ENCODE measurements at places on chromosomes 11 and 22.

DNA sequence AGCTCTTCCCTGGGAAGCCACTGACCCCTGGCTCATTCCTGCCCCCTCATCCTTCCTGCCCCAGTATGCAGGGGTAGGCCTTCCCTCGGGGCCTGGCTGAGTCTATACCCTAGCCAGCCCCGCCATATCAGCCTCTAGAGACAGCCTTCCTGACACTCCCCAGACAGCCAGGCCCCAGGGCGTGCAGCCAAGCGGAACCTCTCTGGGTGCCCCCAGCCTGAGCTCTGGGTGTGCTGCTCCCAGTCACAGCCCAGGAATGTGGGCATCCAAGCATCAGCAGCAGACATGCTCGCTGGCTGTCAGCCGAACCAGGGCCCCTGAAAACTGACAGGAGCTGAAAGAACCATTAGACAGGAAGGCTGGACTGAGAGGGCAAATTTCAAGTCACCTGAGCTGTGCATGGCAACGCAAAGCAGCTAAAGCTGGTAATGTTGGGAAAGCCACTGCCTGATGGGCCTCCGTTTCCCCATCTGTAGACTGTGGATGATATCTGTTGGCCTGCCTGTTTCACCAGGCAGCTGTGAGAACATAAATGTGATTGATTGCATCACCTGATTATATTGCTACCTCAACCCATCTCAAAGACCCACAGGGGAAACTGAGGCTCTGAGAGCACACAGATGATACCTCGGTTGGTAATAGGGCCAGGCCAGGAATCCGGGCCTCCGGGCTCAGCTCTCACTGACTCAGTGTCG is 93.2 kb downstream of the LRRC32 start:
- no peak for DNase-seq

DNA sequence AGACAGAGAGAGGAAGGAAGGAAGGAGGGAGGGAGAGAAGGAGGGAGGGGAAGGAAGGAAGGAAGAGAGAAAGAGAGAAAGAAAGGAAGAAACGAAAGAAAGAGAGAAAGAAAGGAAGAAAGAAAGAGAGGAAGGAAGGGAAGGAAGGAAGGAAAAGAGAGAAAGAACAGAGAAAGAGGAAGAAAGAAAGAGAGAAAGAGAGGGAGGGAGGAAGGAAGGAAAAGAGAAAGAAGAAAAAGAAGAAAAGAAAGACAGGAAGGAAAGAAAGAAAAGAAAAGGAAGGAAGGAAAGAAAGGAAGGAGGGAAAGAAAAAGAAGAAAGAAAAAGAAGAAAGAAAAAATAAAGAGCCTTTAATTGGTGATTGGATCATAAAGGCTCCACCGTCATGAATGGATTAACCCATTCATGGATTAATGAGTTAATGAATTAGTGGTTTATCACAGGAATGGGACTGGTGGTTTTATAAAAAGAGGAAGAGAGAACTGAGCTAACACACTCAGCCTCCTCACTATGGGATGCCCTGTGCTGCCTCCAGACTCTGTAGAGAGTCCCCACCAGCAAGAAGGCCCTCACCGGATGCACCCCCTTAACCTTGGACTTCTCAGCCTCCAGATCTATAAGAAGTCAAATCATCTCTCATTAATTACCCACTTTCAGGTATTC is 9.0 kb upstream of the PLAAT2 start:
- DNase-seq, result no peak

- no peak for DNase-seq
Observed at GRCh38 chr11:129703846-129704245, 111.8 kb upstream of the TMEM45B start.

DNA sequence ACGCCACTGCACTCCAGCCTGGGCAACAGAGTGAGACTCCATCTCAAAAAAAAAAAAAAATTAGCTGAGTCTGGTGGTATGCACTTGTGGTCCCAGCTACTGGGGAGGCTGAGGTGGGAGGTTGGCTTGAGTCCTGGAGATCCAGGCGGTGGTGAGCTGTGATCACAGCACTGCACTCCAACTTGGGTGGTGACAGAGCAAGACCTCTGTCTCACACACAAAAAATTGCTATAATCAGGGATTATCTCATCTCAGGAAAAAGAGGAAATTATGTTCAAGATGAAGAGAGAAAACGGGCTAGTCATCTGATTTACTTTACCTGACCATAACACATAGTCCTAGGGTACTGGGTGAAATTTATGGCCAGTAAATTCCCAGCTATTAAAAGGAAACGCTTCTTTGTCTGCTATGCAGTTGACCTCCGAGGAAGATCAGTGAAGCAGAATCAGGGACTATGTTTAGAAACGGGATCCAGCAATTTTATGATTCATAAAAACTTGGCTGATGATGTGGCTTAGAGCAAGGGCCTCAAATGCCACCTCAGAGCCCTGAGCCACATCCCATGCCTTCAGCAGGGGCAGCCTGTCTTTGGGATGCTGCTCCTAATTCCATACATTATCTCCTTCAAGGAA is 386.2 kb downstream of the NTM start:
- DNase-seq, result no peak

DNA sequence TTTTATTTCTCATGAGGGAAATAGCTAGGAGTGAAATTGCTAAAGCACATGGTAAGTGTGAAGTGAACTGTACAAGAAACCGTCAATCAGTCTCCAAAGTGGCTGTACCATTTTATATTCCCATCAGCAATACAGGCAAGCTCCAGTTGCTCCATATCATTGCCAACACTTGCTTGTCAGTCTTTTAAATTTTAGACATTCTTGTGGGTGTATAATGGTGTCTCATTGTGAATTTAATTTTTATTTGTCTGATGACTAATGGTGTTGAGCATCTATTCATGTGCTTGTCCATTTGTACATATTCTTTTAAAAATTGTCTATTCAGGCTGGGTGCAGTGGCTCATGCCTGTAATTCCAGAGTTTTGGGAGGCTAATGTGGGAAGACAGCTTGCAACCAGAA is 34.1 kb upstream of the SMCO4 start:
- DNase-seq, result no peak

DNA sequence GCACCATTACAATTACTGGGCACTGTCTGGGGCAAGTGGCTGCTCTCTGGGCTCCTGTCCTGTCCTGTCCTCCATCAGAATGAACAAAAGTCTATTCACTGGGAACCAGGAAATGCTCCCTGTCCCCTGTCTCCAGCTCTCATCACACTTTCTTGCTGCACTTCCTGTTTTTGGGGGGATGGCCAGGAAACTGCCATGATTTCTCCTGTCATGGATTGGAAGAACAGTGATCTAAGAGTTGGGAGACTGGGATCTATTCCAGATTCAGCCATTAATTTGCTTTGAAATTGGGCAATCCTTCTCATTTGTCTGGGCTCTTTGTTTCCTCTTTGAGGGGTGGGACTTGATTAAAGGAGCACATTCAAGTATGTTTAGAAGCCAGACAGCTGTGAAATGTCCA is 61.4 kb upstream of the KIRREL3 start:
- no peak for DNase-seq

- no peak for DNase-seq
Observed at GRCh38 chr11:58659910-58660570, 37.6 kb downstream of the CNTF start.

- no peak for DNase-seq
Observed at GRCh38 chr11:44011797-44012196, 36.0 kb upstream of the ACCSL start.

DNA sequence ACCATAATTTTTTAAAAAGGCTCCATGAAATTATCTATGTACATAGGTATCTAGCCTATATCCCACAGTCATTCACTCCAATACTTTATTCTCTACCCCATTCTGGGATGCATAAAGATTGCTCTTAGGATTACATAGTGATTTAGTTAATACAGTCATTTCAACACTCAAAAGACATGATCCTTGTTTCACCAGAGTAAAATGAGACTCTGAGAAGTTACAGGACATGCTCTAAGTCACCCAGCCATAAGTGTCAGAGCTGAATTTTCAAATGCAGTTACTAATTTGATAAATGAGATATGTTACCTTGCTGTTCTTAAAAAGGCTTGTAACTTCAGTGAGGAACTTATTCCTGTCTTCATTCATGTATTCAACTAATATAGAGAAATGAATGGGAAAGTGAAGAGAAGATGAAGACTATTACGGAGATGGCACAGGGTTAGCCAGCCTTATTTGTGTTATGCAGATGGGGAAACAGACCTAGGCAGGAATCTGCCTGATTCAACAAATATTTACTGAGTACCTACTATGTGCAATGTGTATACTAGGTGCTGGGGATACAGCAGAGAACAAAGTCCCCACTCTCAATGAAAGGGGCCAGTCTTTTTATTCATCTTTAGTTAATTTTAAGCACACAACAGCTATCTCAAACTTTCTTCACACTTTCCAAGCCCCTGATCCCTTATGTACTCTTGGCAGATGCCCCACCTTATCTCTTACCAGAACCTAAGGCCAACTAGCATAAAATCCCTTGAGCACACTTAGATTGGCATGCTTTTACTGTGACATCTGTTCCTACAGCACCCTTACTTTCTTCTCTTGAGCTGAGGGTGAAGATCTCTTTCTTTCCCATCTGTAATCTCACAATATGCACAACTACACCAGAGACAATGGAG is 21.6 kb downstream of the MAPK1 start:
- DNase-seq, result no peak

GRCh38 chr22:43541022-43541421 is 129.2 kb downstream of the MPPED1 start:
- no peak for DNase-seq

DNA sequence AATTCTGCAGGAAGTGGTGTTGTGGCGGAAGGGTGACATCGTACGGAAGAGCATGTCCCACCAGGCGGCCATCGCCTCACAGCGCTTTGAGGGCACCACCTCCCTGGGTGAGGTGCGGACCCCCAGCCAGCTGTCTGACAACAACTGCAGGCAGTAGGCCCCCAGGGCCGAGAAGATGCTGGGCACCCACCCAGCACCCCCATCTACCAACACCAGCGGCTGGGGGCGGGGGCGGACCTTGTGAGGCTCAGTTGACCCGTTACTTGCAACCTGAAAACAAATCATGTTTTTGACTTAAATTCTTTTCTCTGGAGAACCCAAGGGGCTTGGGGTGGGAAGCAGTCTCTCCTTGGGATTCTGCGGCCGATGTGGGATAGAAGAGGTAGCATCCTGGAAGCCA is 7.7 kb downstream of the THYN1 start:
- DNase-seq, result no peak

DNA sequence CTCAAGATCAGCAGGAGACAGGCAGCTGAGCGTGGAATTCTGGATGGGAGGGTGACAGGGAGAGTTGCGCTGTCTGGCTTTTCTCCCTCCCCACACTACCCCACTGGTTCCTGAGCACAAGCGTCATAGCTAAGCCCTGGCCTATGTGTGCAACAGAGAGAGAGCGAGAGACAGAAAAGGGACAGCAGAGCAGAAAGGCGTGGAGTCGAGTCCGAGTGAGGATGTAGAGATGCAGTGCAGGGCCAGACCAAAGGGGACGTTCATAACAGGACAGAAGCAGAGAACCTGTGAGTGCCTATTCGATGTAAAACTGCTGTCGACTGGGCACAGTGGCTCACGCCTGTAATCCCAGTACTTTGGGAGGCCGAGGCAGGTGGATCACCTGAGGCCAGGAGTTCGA is 94.0 kb upstream of the TMEM45B start:
- no peak for DNase-seq

DNA sequence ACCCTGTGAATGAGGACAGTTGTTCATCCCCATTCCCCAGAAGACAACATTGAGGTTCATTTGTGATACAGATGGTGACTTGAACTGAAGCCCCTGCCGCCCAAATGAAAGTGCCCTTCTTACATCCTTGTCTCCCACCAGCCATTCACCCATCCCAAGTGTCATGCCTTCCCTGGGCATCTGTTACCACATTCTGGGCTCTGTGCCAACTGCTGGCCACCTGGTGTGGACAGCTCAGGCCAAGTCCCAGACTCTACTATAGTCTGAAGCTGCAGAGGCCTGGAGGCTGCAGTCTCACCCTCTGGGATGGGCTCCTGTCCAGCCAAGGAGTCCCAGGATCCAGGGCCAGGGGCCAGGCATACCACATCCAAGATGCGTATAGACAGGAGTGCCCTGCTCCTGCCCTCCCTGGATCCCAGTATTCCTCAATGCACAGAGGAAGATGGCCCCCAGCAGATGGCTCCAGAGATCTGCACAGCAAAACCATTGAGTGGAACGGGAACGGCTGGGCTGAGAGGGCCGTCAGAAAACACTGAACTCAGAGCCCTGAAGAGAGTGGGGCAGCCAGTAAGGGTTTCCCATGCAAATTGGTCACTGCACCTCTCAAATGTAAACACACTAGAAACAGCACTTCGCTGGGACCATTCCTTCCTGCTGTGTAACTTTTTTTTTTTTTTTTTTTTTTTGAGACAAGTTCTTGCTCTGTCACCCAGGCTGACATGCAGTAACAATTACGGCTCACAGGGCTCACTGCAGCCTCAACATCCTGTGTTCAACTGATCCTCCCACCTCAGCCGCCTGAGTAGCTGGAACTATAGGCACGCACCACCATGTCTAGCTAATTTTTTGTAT is 22.8 kb downstream of the ARRB1 start:
- no peak for DNase-seq

DNA sequence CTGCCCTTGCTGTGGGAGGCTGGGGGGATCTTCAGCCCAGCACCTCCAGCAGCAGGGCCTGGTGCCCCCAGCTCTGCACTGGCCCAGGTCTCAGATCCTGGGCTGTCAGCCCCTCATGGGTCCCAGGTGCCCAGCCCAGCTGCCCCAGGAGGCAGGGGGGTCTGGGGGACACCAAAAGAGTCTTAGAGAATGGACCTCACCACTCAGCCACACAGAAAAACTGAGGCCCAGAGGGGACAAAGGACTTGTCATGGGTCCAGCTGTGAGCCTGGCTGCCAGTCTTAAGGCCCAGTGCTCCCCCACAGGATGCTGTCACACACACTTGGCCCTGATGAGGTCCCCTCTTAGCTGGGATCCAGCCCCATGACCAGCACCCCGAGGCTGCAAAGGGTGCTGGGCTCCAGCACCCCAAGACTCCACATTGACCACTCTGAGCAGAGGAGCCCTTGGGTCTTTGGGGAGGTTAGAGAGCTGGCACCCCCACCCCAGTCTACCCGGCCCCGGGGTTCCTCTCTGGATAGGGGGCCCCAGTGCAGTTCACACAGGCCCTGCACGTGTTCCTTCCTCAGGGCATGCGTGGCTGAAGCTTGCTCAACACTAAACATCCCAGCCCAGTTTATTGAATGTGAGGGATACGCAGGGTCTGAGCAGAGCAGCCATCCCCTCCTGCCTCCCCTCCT is 54.4 kb downstream of the IGLL5 start:
- DNase-seq, result no peak

GRCh38 chr11:119882316-119882715 is 153.3 kb upstream of the NECTIN1 start:
- DNase-seq, result no peak

DNA sequence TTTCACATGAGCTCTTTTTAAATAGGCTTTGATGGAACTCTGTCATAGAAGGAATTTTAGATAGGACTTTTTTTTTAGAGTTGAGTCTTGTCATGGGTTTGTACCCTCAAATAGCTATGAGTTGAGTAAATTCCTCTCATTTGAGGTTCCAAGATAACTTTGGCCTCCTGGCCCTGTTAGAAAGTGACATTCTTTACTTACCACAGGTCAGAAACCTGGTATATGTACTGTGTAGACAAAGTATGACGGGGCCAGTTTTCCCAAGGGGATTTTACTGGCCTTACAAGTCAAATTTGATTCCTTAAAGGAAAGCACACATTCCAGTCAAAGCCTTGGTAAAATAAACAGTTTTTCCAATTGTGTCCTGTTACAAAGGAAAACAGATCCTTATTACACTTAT is 729.3 kb upstream of the LUZP2 start:
- no peak for DNase-seq

- DNase-seq, result no peak
Observed at GRCh38 chr22:44259366-44260215, 53.2 kb downstream of the SHISAL1 start.

Data from cortex of kidney (tissue), 1 donor.